ENCODE measurements at places on chromosomes 1 and 21.

- DNase-seq: no peak
Observed at GRCh38 chr1:110091381-110091780, 20.9 kb upstream of the UBL4B start.

DNA sequence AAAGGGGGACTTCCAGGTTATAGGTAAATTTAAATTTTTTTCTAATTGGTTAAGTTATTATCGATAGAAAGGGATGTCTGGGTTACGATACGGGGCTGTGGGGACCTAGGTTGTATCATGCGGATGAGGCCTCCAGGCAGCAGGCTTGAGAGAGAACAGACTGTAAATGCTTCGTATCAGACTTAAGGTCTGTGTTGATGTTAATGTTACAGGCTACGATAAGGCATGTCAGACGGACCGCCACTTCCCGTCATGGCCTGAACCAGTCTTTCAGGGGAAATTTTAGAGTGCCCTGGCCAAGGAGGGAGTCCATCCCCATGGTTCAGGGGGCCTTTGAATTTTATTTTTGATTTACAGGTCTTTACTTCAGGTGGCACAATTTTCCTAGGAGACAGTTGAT lies 16.7 kb downstream of the ABCG1 start:
- DNase-seq: no peak

- DNase-seq: peak; percentile 55
Observed at GRCh38 chr1:119870917-119871596, 25.3 kb downstream of the ADAM30 start.

- no peak for DNase-seq
Observed at GRCh38 chr1:101745551-101746270, 251.0 kb downstream of the OLFM3 start.

- no peak for DNase-seq
Observed at GRCh38 chr1:48644905-48645605, 131.6 kb downstream of the BEND5 start.

- no peak for DNase-seq
Observed at GRCh38 chr1:182376936-182377574, 14.5 kb downstream of the GLUL start.

- no peak for DNase-seq
Observed at GRCh38 chr1:61226791-61227567, 144.6 kb downstream of the NFIA start.

DNA sequence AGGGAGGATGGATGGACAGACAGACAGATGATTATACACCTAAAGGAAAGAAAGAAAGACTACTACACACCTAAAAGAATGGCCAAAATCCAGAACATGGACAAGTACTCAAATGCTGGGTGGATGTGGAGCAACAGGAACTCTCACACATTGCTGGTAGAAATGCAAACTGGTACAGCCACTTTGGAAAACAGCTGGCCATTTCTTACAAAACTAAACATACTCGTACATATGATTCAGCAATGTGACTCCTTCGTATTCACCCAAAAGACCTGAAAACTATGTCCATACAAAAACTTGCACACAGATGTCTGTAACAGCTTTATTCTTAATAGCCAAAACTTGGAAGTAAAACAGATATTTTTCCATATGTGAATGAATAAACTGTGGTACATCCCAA lies 51.3 kb downstream of the PRPF38A start:
- DNase-seq: no peak

DNA sequence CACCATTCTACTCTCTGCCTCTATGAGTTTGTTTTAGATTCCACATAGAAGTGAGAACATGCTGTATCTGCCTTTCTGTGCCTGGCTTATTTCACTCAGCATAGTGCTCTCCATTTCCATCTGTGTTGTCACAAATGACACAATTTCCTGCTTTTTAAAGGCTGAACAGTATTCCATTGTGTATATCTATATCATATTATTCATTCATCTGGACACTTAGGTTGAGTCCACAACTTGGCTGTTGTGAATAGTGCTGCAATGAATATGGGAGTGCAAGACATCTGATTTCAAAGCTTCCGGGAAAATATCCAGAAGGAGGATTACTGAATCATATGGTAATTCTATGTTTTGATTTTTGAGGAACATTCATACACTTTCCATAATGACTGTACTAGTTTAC lies 20.1 kb upstream of the DONSON start:
- DNase-seq: no peak

All from RCC 7860 (cell line).